GOT3 (cell line): ENCODE measurements at places on chromosomes 5 and 9.

DNA sequence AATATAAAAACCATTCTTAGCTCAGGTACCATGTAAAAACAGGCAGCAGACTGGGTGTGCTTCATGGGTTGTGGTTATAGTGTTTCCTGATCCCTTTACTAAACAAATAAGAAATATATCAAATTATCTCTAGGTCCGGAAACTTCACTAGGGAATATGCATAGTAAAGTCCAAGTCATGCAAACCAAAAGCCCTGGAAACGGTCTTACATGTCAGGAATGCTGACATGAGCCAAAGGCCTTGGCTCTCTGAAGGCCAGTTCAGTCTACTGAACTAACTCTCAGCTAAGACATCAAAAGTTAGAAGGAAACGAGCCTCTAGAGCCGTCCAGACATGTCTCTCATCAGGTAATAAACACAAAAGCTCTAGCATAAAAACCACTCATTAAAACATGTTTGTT is 778.9 kb upstream of the ZNF608 start:
- DNase-seq, result no peak

DNA sequence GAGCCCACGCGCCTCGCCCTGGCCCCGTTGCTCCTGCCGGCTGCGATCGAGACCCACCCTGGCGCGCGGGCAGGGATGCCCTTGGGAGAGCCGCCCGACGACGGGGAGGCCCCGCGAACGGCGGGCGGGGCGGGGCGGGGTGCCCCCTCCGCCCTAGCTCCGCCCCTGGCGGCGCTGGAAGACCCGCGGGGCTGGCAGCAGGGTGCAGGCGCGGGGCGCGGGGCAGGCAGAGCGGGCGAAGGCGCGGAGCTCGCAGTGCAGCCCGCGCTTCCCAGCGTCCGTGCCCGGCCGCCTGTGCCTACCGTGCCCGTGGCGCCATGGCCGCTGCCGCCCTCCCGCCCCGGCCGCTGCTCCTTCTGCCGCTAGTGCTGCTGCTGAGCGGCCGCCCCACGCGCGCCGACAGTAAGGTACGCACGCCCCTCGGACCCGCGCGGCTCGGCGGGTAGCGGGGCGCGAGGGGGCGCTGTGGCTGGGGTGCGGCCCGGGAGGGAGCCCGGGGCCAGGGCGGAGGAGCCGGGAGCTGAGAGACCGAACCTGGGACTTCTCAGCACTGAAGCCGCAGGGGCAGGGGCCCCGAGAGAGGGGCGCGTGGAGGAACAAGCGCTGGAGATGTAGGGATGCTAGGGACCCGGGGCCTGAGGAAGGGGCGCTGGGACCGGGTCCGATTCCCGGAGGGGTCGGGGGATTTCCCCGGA is at the start of gene OLFML2A:
Gene OLFML2A, plus strand, starts transcription at position 180 of the 695 bp plus-strand sequence. Its CDS starts 138 bp downstream, at position 318.
- DNase-seq, result no peak

GRCh38 chr5:126065061-126065460 is 358.1 kb upstream of the GRAMD2B start:
- no peak for DNase-seq

GRCh38 chr5:77697692-77698091 is 59.2 kb upstream of the OTP start:
- DNase-seq, result no peak

DNA sequence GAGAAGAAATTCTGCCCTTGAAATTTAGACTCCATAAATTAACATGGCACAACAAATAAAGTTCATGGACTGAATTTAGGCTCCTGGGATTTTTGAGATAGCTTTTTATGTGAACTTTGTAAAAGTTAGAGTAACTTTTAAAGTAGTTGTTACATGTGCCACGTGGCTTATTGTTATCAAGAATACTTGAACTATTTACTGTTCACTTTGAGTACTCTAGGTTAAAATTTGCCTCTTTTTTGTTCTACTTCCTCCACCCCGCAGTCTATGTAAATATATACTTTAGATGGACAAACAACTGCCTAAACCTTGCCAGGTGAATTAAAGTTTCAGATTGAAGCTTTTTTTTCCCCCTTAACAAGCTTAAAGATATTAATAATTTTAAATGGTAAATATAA is 457.9 kb downstream of the RAB3C start:
- DNase-seq, result no peak

DNA sequence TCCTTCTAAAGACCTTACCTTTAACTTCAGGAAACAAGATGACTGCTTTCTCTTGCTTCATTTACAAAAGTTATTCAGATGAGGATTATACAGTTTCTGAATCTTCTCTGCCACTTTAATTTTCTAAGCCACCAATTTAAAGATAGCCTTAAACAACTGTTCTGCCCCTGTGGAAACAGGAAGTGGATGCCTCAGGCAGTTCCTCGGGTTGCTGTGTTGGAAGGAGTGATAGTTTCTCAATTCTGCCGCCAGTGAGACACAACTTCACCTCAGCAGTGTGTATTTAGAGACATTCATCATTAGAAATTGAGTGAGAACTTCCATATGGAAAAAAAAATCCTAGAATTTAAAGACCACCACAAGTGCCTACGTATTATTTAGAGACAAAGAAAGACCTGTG is 475.1 kb upstream of the WWC1 start:
- no peak for DNase-seq

DNA sequence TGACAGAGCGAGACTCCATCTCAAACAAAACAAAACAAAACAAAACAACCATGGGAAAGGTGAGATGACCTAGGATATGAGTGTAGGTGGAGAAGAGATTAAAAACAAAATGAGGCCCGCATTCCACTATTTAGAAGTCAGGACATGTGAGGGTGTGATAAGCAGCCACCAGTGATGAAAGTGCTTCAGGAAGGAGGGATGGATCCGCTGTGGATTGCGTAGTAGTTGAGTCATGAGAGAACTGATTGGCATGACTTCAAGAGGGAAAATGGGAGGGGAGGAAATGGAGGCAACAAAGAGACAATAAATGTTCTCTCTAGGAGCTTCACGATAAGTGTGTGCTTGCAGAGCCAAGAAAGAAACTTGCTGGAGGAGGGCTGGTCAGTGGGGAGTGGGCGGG is 367.6 kb downstream of the ARL15 start:
- DNase-seq, result no peak

- DNase-seq, result no peak
Observed at GRCh38 chr5:164148292-164148691, 642.9 kb downstream of the MAT2B start.

DNA sequence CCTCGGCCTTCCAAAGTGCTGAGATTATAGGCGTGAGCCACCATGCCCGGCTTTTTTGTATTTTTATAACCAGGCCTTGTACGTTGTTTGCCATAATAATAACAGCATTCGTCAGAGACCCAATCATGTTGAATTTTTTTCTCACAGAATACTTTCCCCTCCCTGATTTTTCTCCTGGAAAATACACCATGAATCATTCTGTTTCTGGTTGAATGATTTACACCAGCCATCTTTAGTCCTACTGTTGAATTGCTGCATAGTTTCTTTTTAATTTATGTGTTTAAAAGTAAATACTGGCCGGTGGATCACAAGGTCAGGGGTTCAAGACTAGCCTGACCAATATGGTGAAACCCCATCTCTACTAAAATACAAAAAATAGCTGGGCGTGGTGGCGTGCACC is 3.5 kb downstream of the CNOT8 start:
- DNase-seq, result no peak
